ENCODE measurements at places on chromosomes 4 and X.

GRCh38 chr4:157075811-157076577 lies at the start of gene GLRB:
Gene GLRB, plus strand, starts transcription at chr4:157076150. Its CDS starts 1,875 bp downstream, at chr4:157078025.
- peak; percentile 49 for DNase-seq

- peak; percentile 80 for DNase-seq
Observed at GRCh38 chr4:86895692-86896488, 3.7 kb upstream of the C4orf36 start.

DNA sequence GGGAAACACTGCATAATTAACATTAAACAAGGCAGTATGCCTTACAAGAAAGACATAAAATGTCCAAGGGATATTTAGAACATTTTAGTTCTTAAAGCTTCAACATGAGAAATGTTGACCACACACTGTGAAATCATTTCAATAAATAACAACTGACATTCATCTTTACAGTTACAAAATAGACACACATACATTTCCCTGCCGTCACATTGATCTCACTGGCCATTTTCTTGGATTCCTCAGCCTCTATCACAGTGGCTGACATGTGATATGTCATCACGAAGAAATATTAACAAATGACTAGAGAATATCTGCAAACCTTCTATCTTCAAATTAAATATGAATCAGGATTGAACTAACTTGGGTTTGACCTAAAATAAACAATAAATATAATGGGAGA lies 1.9 kb downstream of the CXCL2 start:
- DNase-seq, result peak; percentile 20

DNA sequence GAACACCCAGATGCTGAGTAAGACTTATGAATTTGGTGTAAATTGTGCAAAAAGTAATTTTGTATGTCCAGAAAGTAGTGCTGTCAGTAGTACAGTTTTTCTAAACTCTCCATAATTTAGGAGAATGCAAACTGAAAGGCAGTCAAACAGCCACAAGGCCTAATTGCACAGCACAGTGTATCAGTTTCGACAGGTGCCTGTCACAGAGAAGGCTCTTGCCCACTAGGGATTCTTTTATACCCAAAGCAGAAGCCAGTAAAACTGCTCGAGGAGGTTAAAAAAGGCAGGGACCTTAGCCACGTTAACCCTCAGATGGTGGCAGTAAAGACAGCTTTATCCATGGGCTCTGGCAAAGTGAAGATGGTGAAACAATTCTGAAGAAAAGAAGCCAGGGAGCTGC lies 69.4 kb upstream of the GATB start:
- no peak for DNase-seq
